ENCODE measurements at places on chromosomes 2 and 18. TPM values are rescaled to one million over a fixed set of nuclear protein-coding genes. Genes with fewer than 3 reads are reported as not detected.

GALNT3 gene
- 1.8 TPM for total RNA-seq

TNFRSF11A gene
- total RNA-seq, result 3.8 TPM

SLC38A11 gene
- total RNA-seq, result 0.13 TPM

CDH20 gene
- 0.13 TPM for total RNA-seq

MSTN gene
- total RNA-seq, result 0.13 TPM

RAPH1 gene
- 35.6 TPM for total RNA-seq

APLF gene
- 5.6 TPM for total RNA-seq
